ENCODE measurements at places on chromosomes 11 and 22.

DNA sequence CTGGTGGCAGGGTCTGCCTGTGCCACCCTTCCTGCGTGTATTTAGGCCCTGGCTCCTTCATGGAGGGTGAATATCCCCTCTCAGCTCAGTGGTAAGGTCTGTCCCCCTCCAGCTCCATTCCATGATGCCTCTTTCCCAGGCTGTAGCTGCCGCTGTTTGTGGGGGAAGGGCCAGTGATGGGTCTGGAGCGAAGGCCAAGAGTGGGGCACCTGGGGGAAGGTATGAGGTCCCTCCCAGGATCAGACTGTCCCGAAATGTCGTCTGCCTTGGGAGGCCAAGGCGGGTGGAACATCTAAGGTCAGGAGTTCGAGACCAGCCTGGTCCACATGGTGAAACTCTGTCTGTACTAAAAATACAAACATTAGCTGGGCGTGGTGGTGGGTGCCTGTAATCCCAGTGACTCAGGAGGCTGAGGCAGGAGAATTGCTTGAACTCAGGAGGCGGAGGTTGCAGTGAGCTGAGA is 1.1 kb downstream of the CD151 start:
- DNase-seq = no peak

- no peak for DNase-seq
These were observed 19.8 kb upstream of the ABCC8 start for GRCh38 chr11:17496406-17496805.

GRCh38 chr11:19508165-19508564 is 204.5 kb upstream of the NAV2 start:
- no peak for DNase-seq

GRCh38 chr22:39994566-39995392 is at the start of gene FAM83F:
FAM83F (plus strand) TSS chr22:39994954; CDS start chr22:39995043, 89 bp downstream.
- no peak for DNase-seq

DNA sequence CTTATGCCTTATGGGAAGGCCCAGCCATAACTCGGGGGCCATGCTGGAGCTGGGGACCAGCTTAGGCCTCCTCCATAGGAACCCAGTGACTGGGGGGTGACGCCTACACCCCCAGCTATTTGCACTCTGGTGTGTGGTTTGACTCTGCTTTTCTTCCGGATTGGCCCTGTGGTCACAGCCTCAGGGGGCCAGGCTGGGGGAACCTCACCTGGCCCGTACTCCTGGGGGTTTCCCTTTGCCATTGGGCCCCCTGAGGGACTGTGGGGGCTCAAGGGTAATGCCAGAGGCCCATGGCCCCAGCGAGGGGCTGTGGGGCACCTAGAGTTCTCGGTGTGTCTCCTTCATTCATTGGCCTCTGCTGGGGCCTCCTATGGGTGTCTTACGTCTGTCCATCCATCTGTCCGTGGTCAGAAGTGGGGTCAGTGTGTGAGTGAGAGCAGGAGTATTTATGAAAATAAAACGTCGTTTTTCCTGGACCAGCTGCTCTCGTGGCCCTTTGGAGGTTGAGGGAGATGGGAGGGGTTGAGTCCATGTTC is 6.3 kb upstream of the SH3BP1 start:
- DNase-seq = no peak

DNA sequence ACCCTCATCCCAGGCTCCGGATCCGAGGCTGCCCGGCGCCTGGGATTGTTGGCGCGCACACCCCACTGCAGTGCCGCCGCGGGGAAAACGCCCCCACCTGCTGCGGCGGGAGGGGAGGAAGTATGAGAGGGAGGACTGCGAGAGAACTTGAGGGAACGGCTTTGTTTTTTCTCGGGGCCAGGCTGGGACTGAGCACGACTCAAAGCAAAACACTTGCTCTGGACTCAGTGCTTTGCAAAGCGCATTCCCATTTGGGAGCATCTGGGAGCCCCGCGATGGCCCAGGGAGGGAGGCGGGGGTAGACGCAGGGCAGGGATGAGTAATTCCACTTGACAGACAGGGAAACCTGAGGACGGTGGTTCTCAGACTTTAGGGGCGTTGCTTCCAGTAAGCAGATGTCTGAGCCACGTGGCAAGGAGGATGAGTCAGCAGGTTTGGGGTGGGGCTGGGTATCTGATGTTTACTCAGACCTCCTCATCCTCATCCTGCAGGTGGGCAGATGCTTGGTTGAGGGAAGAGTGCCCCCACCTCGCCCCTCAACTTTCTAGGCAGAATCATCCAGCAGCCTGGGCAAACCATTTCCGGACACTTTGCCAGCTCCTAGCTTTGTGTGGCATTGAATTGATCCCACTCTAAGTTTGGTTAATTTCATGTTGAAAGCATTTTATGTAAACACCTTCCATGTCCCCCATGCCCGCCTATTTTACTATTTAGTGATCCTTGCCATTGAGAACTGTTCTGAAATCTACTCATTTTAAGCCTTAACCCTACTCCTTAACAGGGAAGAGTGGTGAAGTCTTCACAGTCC is 1.5 kb downstream of the MIAT start:
- DNase-seq = peak; percentile 54

DNA sequence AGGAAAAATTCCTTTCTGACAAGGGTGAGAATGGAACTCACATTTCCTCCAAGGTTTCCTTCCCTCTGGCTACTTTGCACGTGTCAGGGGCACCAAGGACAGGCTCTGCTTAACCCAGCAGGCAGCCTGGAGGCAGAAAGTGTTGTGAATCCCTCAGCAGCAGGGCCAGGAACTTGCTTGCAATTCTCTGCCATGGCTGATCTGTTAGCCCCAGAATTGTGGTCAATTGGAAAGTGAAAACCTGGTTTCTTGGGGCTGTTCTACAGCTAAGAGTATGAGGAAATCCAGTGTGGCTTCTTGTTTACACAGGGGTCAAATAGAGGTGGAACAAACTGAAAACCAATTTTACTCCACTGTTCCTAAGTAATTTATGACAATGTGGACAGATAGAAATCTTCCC is 38.3 kb upstream of the CEP295 start:
- DNase-seq = no peak

GRCh38 chr22:48536541-48537342 is 1290.9 kb downstream of the BRD1 start:
- DNase-seq = peak; percentile 41

DNA sequence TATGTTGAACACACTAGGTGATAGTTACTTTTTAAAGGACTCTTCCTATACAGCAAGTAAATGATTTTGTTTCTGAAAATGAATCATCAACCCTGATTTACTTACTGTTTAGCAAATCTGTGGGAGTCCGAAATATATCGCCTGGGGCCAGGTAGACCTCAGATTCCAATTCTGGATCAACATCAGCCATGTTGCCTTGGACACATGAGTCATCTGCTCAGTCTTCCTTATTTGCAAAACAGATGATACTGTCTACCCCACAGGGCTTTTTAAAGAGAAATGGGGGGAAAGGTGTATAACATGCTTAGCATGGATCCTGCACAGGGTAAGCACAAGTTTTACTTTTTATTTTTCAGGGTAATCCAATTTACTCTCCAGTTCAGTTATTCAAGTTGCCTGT is 324.2 kb downstream of the TENM4 start:
- DNase-seq = no peak

DNA sequence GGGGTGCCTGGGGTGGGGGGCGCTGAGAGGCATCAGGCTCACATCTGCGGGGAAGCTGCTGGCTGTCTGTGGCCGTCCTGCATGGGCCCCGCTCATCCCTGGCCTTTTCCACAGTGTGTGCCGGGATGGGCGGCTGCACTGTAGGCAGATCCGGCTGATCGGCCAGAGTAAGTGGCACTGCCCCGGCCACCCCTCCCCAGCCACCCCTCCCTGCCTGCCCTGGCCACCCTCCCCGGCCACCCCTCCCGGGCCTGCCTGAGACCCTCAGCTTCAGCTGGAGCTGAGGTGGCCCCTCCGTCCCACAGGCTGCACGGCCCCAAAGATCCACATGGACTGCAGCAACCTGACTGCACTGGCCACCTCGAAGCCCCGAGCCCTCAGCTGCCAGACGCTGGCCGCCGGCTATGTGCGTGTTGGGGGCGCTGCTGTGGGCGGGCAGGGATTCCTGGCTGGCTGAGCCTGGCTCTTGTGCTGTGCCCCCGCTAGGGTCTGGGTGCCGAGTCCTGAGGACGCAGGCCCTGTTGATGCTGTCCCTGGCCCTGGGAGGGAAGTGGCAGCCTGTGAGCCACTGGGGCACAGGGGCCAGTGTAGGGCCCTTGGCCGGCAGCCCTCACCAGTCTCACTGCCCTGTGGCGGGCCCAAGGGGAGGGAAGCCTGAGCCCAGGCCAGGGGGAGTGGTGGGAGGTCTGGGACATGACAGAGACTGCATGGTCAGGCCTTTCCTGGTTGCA is 10.9 kb downstream of the MUC2 start:
- DNase-seq = peak; percentile 7

DNA sequence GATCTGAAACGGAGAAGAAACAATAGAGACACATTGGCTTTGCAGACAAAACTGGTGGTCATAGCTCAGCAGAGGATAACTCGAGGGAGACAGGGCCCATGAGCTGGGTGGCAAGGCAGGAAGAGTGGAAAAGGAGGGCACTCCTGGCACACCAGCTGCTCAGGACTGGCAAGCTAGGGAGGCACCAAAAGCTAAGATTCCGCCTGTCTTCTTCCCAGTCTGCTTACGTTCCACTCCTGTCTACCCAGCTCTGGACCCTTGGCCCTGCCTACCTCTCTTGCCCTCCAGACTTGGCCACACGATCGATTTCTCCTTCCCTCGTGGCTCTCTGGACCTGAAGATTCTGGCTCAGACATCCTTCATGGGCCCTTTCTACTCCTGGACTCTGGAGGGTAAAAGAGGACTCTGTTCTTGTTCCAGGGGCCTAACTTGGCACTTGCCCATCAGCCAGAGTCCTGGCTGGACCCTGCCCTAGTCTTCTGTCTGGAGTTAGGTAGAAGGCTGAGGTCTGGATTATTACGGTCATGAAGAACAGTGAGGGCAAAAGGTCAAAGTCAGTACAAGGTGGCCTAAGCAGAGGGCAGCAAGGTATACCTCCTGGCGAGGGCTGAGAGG is 115.2 kb upstream of the PITPNB start:
- no peak for DNase-seq

DNA sequence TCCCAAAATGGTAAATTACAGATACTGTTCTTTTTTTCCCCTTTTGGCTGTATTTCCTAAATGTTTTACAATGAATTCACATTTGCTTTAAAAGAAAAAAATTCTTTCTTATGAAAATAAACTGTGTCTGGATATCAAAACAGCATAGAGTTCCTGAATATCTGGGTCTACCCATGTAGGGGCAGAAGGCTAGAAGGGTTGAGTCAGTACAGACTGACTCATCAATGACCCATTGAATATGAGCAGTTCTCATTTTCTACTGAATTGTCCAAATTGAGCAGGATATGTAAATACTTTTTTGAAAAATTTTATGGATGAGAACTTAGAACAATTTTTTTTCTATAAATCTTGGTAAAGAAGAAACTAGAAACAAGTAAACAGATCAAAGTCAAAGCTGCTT is 16.3 kb upstream of the C11orf87 start:
- no peak for DNase-seq
